ENCODE measurements at places on chromosomes 3 and 15.
A peak's percentile ranks its signal among the peaks of the same experiment; 100 is the strongest.

DNA sequence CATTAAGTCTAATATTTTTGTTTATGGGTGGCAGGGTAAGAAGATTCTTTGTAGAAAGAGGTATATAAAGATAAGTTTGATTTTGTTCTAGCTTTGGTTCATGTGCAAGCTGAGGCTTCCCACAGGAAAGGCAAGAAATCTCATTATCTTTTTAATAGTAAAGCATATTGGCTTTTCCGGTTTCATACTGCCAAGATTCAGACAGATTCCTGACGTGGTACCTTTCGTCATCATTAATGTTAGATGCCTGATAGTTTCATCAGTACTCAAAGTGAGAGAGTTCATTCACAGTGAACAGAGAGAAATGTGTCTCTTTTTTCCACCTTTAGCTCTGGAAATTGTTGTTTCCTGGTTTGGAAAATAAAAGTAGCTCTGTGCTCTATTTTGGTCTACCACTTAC lies 16.5 kb downstream of the TPM1 start:
- no peak for DNase-seq

DNA sequence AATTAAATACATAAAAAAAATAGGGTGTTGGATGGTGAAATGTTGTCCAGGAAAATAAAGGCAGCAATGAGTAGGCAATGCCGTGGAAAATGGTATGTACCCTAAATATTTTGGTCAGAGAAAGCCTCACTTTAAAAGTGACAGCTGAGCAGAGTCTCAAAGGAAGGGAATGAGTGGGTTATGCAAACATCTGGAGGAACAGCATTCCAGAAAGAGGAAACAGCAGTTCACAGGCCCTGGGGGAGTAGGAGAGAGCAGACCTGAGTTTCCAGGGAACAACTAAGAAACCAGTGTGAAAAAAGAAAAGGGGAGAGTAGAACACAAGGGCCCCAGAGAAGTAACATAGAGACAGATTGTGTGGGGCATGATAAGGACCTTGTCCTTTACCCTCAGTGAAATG lies 230.0 kb upstream of the CNTN3 start:
- DNase-seq, result no peak

- DNase-seq, result no peak
Measured at GRCh38 chr3:28316226-28316625, 32.3 kb upstream of the ZCWPW2 start.

GRCh38 chr15:91852741-91853510 lies 582 bp upstream of the SLCO3A1 start:
- peak; percentile 93 for DNase-seq

DNA sequence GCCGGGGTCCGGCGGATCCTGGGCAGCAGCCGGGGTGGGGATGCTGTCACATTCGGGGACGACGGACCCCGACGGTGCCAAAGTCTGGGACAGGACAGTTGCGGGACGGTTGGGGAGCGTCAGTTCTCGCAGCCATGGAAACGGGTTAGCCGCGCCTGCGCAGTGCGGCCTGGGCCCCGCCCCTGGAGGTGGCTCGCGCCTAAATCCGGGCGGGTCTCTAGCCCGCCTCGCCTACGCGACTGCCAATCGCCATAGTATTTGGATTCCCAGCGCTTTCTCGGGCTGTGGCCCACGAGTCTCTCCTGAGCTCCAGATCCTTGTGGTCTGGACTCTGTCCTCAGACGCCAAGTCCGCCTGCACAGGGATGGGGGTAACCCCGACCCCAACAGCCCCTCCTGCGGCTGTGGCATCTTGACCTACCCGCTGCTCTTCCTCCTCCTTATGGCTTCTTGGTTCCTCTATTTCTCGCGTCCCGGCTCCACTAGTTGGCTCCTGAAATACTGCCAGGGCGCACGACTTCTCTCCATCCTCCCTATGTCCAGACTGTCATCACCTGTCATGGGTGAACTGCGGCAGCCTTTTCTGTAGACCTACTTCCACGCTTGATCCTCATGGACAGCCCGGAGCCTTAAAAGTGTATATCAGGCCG lies at the start of gene ZMYND10:
Gene ZMYND10 (minus strand): TSS at position 147 of the 649 bp plus-strand sequence. CDS start 153 bp downstream, outside the sequence.
- peak; percentile 88 for DNase-seq

- DNase-seq, result no peak
Measured at GRCh38 chr3:157098823-157099185, 61.1 kb downstream of the CCNL1 start.

GRCh38 chr15:63038926-63039673 lies 3.4 kb upstream of the TPM1 start:
- DNase-seq, result no peak

DNA sequence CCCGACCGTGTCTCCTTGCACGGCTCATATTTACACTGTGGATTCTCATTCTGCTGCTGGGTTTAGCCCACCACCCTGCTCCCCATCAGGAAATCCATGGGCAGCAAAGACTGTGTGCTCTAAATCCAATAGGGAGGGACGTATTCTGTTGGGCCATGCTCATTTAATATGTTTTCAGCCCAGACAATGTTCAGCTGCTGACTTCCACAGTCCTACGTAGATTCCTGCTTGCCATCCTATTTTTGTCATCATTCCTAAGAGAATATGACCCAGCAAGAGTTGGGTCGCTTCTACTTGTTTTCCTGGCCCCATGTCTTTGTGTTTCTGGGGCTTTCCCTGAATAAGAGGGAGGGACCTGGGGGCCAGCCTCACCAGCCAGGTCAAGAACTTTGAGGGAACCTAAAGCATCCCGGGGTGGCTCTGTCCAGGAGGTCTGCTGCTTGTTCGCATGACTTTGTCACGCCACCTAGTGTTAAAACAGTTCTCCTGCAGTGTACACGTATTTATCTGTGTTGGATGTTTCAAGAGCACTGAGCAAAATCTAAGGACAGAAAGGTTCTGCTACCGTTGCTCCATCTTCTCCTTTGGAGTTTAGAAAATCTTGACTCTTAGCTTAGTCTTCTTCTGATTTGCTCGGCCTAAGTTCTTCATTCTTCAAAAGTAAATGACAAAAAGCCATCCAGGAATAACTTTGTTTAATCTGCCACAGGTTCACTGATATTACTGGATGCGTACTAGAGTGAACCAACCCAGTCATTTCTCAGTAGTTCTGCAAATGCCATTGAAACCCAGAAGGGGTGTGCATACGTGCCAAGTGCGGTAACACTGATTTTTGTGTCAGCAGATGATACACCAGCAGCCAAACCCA lies 79.8 kb upstream of the NR2E3 start:
- DNase-seq, result no peak

GRCh38 chr3:155308831-155309230 lies 15.3 kb upstream of the STRIT1 start:
- DNase-seq, result no peak

DNA sequence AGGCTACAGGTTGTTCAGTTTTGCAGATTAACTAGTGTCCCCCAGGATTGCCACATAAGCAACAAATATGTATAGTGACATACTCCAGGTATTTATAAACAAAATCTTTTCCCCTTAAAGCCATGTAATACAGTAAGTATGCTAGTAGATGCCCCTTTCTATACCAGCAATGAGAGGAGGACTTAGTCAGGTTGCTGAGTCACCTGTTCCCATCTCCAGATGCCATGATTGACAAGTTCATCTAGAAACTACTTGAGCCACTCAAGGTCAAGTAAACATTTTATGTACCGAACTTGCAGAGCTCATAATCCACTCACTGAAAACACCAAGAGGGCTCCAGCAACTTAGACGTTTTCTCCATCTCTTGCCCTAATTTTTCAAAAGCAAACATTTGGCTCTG lies 18.2 kb downstream of the SLC9A9 start:
- DNase-seq, result no peak

GRCh38 chr3:16759227-16759903 lies 125.4 kb upstream of the PLCL2 start:
- no peak for DNase-seq

GRCh38 chr15:43278869-43279268 lies 12.1 kb upstream of the TGM5 start:
- no peak for DNase-seq

GRCh38 chr15:57950381-57950946 lies 115.0 kb downstream of the ALDH1A2 start:
- no peak for DNase-seq

DNA sequence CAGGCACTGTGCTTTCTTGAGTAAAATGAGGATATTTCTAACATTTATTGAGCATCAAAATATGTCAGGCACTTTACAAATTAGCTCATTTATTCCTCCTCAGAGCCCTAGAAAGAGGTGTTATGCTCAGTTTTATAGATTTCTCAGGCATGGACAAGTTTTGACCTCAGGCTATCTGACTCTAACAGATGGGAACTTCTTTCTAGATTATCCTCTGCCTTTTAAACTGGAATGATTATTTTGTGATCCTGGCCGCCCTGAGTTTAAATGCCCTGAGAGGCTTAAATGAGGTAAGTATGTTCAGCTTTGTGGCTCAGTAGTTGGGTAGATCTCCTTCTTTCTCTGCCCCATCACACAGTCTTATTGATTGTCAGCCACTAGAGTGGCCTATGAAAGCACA lies 32.3 kb upstream of the ATP1B3 start:
- no peak for DNase-seq

DNA sequence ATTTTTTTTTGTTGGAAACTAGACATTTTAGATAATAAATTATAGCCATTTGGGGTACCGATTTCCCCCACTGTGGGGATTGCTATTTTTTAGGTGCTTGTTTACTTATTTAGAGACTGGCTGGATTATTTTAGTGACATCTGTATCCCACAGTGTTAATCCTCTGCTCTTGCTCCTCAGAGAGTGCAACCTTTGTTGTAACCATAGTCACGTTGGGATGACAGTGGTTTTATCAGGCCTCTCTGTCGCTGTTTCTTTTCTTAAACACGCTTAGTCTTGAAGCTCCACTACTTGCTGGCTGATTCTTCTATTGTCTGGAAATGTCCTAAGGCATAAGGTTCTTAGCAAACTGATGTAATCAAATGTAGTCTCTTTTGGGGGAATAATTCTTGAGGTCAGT lies 451.6 kb upstream of the SEMA6D start:
- no peak for DNase-seq

GRCh38 chr3:40451551-40451950 lies 5.6 kb upstream of the RPL14 start:
- no peak for DNase-seq

DNA sequence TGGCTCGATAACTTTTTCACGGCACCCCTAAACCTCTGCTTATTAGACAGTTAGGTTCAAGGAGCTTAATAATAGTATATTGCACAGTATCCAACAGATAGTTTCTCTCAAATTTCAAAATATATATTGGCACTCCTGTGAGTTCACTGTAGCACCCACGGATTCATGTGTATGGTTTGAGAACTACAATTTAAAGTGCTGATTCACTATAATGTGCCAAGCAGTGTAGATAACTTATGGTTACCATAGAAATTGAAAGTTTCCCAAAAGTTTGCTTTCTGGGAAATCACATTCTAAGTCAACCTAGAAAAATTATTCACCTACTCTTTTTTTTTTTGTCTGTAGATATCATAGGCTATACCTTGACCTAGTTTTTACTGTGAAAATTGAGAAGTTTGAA lies 86.6 kb downstream of the GAP43 start:
- DNase-seq, result no peak

DNA sequence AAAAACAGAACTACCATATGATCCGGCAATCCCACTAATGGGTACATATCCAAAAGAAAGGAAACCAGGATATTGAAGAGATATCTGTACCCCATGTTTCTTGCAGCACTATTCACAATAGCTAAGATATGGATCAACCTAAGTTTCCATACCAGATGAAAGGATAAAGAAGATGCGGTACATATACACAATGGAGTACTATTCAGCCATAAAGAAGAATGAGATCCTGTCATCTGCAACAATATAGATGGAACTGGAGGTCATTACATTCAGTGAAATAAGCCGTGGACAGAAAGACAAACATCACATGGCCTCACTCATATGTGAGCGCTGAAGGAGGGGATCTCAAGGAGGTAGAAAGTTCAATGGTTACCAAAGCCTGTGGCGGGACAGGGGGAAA lies 3.0 kb downstream of the SLC41A3 start:
- no peak for DNase-seq

DNA sequence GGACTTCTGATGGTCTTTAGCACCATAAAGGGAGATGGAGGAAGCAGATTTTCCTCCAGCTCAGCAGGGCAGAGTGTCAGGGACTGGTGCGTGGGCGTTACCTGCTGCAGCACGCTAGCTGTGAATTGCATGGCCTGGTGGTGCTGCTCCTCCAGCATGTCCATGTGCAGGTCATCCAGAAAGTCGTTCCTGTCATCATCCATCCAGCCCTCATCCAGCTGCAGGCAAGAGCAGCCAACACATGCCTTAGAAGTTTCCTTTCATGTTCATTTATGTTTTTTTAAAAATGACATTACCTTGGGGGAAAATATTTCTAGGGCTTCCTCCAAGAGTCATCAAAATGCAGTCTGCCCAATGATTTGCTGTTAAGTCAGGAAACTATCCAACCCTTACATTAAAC lies 239.2 kb downstream of the PDZRN3 start:
- no peak for DNase-seq

GRCh38 chr3:36305929-36306520 lies 74.3 kb upstream of the STAC start:
- no peak for DNase-seq

DNA sequence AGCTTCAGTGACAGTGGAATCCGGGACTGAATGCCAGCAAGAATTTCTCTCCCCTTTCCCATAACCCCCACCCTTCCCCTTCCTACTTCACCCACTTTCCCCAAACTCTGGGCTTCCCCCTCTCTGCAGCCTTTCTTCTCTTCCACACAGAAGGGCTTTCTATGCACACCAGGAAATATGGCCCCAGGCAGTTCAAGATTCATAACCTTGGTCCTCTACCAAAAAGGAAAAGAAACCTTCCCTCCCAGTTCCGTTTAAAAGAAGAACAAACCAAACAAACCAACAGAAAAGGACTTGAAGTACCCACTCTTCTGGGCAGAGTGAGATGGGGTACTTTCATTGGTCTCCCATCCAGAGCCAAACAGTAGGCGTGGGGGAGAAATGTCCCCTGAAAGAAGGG lies 68.8 kb upstream of the ABHD2 start:
- no peak for DNase-seq

DNA sequence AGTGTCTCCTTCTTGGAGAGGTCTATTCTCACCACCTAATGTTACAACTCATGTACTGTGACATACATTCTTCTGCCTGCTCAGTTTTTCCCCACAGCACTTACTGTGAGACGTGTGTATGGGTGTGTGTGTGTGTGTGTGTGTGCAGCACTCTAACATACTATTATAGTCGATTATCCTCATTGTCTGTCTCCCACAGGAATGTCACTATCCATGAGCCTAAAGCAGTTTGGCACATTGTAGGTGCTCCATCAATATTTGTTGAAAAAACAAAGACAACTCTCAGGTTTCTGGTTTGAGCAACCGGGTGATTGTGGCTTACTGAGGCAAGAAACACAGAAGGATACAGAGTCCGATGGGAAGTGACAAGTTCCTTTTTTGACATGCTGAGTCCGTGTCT lies 8.6 kb upstream of the ZNF148 start:
- DNase-seq, result no peak

- no peak for DNase-seq
Measured at GRCh38 chr3:149660462-149660861, 2.6 kb upstream of the WWTR1 start.

GRCh38 chr3:102129760-102130608 lies 280.7 kb downstream of the NFKBIZ start:
- DNase-seq, result no peak

GRCh38 chr3:127887321-127887720 lies 27.7 kb upstream of the KBTBD12 start:
- DNase-seq, result no peak

- no peak for DNase-seq
Measured at GRCh38 chr15:69862540-69862939, 235.2 kb downstream of the TLE3 start.
